ENCODE measurements at places on chromosomes 6 and 20.

GRCh38 chr20:62063315-62063980 lies 2.2 kb downstream of the TAF4 start:
- peak; percentile 21 for DNase-seq

DNA sequence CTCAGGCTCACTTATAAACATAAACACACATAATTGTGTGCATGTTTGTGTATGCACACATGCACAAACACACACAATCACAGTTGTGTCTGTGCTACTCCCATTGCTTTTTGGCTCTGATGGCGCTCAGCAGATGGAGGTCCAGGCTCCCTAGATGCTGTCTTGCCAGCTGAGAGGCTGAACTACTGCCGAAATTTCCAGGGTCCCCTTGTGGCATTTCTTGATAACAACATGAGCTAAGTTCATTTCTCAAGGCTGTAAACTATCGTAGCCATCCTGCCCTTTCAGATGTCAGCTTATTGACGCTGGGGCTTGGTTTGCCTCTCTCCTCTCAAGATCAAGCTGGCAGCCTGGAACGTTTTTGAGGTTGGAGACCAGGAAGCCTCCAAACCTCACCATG lies 313.9 kb upstream of the RNF24 start:
- DNase-seq, result no peak

GRCh38 chr20:23311947-23312506 lies 38.6 kb upstream of the NXT1 start:
- DNase-seq, result no peak

DNA sequence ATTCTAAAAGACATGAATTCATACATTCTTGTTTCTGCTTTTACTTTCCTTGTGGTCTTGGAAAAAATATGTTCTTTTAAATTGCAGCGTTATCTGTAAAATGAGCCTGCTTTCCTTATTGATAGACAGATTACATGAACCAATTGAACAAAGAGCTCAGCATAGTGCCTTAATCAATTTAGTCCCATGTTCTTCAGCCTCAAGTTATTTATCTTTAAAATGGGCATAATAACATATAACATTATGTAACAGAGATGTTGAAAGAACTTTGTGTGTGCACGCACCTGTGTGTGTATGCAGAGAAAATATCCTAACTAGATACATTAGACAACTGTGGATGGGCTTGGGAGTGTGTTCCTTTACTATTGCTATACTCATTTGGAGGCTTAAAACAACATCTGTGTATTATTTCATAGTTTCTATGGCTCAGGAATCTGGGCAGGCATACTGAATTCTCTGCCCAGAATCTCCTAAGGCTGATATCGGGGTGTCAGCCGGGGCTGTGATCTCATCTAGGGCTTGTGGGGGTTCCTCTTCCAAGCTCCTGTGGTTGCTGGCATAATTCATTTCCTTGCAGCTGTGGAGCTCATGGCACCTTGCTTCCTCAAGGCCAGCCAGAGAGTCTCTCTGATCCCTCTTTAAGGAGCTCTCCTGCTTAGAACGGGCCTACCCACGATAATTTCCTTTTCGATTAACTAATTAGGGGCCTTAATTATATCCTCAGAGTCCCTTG lies 194.1 kb downstream of the ARID1B start:
- no peak for DNase-seq

- peak; percentile 8 for DNase-seq
These were observed 18.9 kb upstream of the DSN1 start for GRCh38 chr20:36792422-36792821.

DNA sequence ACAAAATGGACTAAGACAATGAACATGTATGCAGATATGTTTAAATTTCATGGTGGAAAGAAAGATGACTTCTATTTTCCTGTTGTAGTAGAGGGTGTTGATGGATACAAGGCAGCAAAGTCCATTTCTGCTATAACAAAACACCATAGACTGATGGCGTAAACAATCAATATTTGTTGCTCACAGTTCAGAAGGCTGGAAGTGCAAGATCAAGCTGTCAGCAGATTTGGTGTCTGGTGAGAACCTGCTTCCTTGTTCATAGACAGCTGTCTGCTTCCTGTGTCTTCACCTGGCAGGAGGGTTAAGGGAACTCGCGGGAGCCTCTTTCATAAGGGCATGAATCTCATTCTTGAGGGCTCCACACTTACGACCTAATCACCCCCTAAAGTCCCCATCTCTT lies 83.0 kb upstream of the ELOVL5 start:
- DNase-seq, result no peak

GRCh38 chr20:47326658-47327268 lies 29.7 kb downstream of the ZMYND8 start:
- DNase-seq, result no peak

GRCh38 chr20:47859278-47859677 lies 74.0 kb upstream of the SULF2 start:
- no peak for DNase-seq

- DNase-seq, result no peak
These were observed 12.9 kb downstream of the SLC13A3 start for GRCh38 chr20:46638134-46638897.

- DNase-seq, result no peak
These were observed 74.1 kb downstream of the SULF2 start for GRCh38 chr20:47711046-47711752.

- DNase-seq, result no peak
These were observed 24.3 kb upstream of the NHSL1 start for GRCh38 chr6:138523347-138524210.

- DNase-seq, result peak; percentile 64
These were observed 115.4 kb downstream of the OPRM1 start for GRCh38 chr6:154154389-154154967.

- DNase-seq, result no peak
These were observed 776 bp downstream of the PPIL1 start for GRCh38 chr6:36873612-36874442.

GRCh38 chr6:71287038-71287437 lies 1.6 kb upstream of the OGFRL1 start:
- DNase-seq, result no peak

- DNase-seq, result peak; percentile 23
These were observed 30.8 kb downstream of the SF3B5 start for GRCh38 chr6:144064402-144065212.

- DNase-seq, result no peak
These were observed 9.6 kb downstream of the LRP11 start for GRCh38 chr6:149854532-149854931.

- DNase-seq, result peak; percentile 79
These were observed 235.4 kb downstream of the BTBD9 start for GRCh38 chr6:38404355-38404754.

- DNase-seq, result peak; percentile 90
These were observed 98.5 kb downstream of the LY86 start for GRCh38 chr6:6686748-6687601.

DNA sequence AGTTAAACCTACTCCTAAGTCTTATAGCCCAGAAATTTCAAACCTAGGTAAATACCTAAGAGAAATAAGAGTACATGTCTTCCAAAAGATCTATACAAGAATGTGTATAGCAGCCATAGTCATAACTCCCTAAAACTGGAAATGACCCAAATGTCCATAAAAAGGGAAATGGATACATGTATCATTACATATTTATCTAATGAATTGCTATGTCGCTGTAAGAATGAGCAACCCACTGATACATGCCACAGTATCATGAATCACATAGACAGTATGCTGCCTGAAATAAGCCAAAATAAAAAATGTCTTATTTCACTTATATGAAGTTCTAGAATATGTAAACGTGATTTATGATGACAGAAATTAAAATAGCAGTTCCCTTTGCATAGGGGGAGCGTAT lies 679.5 kb downstream of the MAFB start:
- no peak for DNase-seq

DNA sequence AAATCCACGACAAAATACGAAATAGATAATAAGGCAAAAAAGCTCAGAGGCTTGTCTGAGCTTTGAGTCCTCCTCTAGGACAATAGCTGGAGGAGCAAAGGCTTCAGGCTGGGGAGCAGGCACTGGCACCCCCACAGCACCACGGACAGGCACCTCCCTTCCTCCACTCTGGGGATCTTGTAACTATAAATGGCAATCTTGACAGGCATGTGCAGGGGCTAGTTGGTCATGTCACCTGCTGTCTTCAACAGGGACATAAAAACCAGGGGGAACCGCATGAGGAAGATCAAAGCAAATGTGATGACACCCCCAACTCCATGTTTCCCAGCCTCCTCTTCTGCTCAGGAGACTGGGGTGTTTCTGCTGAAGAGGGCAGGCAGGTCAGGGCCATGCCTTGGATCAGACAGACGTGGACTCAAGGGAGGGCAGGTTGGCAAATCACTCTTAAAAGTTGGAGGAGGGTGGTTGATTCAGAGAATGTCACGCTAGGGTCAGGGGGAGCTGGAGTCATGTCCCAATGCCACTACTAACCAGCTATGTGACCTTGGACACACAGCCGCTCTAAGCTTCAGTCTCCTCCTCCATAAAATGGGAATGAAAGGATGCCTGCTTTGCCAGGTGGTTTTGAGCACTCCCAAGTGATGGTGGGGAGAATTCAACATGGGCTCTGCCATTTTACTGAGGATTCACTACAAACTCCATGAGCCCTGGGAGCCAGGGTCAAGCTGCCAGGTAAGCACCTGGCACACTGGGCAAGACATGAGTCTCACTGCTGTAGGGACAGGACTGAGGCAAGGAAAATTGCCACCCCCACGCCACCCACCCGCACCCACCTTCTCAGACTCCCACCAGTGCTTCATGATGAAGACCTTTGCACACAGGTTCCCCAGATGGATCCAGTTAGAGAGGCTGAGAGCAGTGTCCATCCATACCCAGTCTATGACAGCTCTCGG lies 48.0 kb downstream of the NPEPL1 start:
- no peak for DNase-seq

DNA sequence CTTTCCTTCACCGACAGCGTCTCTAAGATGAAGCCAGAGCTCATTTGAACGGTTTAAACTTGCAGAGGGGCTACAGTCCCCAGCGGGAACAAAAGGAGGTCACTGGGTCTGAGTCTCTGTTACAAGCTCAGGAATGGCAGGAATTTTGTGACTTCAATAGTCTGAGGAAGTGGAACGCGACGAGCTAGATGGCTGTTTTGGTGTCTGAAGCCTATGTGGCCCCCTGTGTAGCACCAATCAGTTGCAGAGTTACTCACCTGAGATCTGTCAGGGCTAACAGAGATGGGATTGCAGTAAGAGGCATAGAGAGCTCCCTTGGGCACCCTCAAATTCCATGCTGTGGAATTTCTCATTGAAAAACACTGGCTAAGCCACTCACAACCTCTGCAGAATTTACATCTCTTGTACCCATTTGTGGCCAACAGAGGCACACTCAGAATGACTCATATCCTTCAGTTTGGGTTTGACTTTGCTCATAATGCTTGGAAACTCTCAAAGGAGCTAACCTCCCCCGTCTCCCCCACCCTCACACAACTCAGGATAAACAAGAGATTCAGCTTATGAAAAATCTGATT lies 7.1 kb upstream of the TCP11 start:
- no peak for DNase-seq

- peak; percentile 87 for DNase-seq
These were observed 253.4 kb downstream of the EPHA7 start for GRCh38 chr6:93165850-93166430.

- no peak for DNase-seq
These were observed 23.5 kb downstream of the TAF4 start for GRCh38 chr20:62042025-62042820.

GRCh38 chr20:51061418-51062045 lies 38.6 kb upstream of the KCNG1 start:
- DNase-seq, result no peak
